ELF-1 (cell line): ENCODE measurements at places on chromosomes 6 and 20.

DNA sequence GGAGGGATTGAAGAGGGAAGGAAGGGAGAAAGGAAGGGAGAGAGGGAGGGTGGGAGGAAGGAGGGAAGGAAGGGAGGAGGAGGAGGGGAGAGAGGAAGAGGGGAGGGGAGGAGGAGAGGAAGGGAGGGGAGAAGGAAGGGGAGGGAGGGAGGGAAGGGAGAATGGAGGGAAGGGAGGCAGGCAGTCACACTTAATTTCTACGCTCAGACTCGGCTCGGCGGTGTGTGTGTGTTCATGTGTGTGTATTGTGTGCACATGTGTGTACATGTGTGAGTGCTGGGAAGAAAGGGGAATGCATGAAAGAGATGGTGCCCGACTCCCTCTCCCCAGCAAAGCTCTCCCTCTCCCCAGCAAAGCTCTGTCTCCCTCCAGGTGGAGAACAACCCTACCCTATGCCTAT is 79.1 kb upstream of the AFDN start:
- no peak for DNase-seq

- DNase-seq = no peak
These were observed 20.8 kb downstream of the TBC1D7 start for GRCh38 chr6:13307508-13307995.

- DNase-seq = peak; percentile 33
These were observed 251.6 kb downstream of the ADGB start for GRCh38 chr6:146850238-146850896.

DNA sequence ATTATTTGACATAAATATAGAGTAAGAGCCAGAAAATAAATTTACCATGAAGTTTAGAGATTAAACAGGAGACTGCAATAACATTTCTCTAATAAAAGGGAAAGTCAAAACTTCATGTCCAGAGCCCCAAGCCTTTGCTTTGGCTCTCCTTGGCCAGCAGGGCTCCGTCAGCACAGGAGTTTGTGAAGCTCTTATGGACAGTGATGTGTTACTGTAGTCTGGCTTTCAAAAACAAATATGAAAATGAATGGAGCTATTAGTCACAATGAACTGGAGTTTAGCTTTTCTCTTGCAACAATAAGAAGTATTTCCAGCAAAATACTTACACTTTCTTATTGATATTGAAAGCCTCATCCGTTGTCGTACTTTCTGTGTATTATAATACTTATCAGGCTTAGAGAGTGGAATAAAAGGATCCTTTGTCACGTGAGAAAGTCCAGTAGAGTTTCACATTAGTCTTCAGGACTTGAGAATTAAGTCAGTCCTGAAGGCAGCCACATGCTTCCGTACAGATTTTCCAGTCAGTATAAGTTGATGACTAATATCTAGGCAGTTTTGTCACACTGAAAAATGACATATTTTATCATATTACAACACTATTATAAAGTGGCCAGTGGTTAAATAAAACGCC is 117.0 kb upstream of the PRL start:
- DNase-seq = no peak

- no peak for DNase-seq
These were observed 141.0 kb downstream of the HACE1 start for GRCh38 chr6:104718672-104719071.

DNA sequence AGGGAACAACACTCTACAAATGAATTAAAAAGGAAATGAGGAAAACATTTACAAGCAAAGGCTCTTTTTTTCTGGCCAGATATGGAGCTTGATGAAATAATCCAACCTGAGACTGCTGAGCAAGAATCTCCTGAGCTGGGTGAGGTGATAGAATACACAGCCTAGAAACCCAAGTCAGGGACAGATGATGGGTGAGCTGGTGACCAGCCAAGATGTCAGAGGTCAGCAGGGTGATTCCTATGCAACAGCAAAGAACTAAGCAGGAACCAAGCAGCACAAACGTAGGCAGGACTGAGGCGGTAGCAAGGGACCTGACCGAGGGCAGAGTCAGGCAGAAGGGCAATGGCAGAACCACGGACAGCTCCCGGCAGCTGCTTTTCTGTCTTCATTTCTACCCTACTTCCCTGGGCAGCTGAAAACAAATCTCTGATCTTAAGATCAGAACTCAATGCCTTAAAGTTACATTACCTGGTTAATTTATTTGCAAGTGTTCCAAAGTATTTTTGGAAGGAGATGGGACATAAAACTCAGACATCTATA is 75.1 kb downstream of the CDC40 start:
- peak; percentile 68 for DNase-seq

- no peak for DNase-seq
These were observed 63.5 kb downstream of the TRMT6 start for GRCh38 chr20:5886788-5887187.

DNA sequence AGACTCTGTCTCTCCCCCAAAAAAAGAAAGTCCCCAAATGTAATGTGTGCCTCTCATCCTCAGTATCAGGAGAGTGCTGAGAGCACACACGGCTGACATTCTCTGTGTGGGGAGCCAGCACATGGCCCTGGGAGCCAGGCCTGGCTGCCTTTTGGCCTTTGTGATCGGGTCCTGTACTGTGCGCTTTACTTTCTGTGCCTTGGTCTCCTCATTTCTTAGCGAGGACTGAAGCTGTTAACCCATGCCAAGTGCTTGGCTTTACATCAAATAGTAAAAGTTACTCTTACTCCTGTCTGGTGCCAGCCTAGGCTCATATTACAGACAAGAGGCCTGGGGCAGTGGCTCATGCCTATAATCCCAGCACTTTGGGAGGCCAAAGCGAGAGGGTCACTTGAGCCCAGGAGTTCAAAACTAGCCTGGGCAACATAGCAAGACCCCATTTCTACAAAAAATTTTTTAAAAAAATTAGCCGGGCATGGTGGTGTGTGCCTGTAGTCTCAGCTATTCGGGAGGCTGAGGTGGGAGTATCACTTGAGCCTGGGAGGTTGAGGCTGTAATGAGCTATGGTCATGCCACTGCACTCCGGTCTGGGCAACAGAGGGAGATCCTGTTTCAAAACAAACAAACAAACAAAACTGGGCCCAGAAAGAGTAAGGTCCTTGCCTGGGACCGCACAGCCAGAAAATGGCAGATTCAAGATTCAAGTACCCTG is 50.3 kb downstream of the SNAI1 start:
- no peak for DNase-seq

DNA sequence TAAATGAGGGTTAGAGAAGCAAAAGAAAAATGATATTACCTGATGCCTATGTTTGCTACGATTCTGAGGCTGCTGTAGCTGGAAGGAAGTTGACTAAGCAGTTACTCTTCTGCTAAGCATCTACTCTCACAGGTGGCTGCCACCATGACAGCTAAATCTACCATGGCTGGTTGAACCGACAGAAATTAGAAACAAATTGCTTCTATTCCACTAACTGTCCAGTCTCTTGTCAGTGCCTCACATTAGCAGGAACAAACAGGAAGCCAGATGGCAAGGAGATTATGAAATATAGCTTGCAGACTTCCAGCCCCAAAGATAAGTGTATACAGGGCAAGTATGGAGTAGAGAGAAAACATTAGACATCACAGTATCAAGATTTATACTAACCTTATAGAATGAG is 59.4 kb upstream of the TMEM200A start:
- no peak for DNase-seq
